ENCODE measurements at places on chromosomes 1 and 21.

GRCh38 chr21:21301013-21301412 lies 302.8 kb downstream of the NCAM2 start:
- DNase-seq = no peak

DNA sequence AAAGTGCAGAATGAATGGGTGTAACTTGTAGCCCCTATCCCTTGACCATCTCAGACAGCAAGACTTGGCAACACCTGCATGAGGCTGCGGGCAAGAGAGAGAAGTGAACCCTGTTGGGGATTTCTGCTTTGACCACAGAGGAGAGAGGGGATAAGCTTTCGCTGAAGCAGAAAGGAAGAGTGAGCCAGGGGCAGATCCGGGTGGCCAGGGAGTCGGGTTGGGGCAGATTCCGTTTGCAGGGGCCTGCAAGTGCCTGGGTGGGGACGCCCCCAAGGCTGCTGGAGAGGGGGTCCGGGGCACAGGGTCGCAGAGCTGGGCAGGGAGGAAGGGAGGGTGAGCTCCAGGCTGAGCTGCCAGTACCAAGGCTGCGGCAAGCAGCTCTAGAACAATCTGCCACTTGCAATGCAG lies 25.3 kb upstream of the PIK3CD start:
- no peak for DNase-seq

GRCh38 chr1:61808968-61809367 lies 66.7 kb downstream of the PATJ start:
- DNase-seq = no peak

DNA sequence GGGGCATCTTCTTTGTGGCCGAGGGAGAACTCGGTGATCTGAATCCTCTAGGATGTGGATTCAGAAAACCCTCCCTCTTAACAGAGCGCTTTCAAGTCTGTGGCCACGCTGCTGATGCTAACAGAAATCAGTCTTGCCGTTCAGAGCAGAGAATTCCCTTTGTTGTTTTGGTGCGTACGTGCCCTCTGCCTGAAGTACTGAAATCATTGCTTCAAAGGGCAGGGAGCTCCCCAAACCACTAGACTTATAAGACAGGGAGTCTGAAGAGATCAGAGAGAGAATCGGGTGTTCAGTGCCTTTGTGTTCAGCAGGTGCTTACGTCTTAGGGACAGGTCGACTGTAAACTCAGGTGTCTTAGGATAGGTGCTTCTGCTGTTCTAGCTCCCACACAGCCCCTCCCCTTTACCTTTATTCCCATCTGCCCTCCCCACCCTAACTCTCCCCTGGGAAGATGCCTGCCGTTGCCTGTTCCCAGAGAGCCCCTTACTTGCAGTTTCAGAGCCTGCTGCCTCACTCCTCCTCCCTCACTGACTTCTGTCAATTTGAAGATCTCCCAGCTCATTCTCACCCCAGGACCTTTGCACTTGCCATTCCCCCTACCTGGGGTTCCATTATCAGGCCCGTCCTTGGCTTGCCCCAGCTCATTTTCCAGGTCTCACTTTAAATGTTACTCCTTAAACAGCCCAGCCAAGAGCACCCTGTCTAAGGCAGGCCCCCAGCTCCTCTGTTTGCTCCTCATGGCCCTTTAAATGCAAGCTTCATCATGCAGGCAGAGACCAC lies 143.0 kb downstream of the CAMTA1 start:
- no peak for DNase-seq

Data from SK-N-DZ (cell line).